ENCODE measurements at places on chromosomes 7 and 10.

- no peak for DNase-seq
Measured at GRCh38 chr10:63710703-63711102, 189.5 kb downstream of the REEP3 start.

DNA sequence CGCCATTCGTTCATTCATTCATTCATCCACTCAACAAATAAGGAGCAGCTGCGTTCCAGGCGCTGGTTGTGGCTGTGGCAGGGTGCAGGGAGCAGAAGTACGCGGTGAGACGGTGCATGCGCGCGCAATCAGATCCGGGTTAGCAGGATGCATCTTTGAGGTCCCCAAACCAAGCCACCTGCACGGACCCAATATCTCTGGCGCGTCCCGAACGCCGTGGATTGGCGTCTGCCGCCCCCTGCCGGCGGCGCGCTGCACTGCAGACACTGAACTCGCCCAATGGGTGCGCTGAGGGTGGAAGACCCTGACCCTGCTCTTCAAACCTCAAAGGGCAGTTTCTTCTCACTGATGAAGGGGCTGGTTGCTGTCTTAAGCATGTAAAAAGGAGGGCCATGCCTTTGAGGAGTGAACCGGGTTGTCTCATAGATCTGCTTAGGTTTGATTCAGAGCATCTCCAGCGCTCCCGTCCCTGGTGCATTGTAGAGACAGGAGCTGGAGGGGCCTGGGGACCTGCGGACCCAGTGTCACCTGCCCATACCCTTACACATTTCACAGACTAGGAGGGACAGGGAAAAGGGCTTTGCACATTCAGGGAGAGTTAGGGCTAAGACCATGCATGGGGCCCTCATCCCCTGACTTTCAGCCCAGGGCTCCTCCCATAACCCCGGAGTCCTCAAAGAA lies 102.5 kb downstream of the RAMP3 start:
- DNase-seq = no peak

DNA sequence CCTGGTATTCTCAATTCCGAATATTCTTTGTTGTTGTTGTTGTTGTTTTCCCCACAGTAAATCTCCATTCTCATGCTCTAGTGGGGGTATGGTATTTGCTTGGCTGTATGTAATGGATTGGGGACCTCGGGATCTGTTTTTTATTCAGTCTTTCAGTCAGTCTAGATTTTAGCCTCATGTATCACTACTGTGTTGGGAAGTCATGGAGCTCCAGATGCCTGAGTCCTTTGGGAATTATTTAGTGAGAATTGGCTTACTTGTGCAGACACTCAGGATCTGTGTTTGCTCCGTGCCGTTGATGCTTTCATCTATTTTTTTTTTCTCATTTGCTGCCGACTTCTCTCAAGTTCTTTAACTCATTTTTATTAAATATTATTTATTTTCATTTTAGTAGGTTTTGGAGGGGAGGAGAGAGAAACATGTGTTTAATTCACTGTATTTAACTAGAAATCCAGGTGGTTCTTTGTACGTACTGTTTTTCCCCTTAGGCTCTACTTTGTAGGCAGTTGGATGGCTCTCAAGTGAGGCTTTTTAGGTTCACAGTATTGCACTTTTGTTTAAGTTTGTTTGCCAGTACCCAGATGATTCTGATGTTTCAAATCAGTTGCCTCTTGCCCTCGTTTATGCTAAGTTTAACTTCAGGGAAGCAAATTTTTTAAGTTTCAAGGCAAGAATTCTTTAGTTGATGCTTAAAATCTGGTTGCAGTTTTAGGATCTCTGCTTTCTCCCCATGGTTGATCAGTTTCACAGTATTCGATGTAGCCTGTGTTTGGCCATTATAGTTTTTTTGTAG lies 36.9 kb downstream of the ZNRF2 start:
- no peak for DNase-seq

GRCh38 chr10:63229161-63229560 lies 96.0 kb downstream of the NRBF2 start:
- no peak for DNase-seq

- DNase-seq = no peak
Measured at GRCh38 chr10:120483651-120484301, 26.7 kb downstream of the PLPP4 start.

GRCh38 chr7:75888464-75889222 lies 9.8 kb downstream of the RHBDD2 start:
- DNase-seq = no peak

DNA sequence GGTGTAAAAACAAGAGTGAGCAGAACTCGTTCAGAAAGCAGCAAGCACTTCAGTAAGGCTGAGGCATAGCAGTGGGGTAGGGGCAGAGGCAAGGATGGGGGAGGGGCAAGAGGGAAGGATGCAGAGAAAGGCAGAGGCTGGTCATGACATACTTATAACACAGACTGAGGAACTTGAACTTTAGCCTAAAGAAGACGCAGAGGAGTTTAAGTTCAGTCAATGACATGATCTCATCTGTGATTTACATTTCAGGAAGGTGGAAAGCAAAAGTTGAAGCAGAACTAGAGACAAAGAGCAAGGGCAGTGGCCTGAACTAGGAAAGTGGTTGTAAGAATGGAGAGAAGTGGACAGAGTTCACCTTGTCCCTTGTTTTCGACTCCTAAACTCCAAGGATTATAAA lies 15.8 kb downstream of the MACC1 start:
- DNase-seq = no peak

DNA sequence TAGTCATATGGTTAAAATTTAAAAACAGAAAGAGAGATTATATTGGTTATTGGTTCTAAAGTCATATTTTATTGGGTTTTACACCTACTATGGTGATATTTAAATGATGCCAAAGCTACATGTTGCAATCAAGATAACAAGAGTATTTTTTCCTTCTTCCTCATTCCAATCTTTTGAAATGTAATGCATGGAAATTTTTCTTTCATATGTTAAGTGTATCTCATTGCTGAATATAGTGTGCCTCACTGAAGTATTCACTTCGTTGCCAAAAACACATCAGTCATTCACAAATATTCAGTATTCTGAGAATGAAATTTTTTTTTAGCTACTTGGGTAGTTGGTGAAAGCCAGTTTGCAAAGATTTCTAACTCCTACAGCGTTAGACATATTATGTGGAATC lies 19.5 kb downstream of the HDAC9 start:
- DNase-seq = no peak

GRCh38 chr7:2192831-2193534 lies 39.8 kb downstream of the MAD1L1 start:
- no peak for DNase-seq

- peak; percentile 28 for DNase-seq
Measured at GRCh38 chr10:1420661-1421362, 316.5 kb downstream of the ADARB2 start.

GRCh38 chr7:92633211-92633906 lies 43.2 kb upstream of the FAM133B start:
- DNase-seq = peak; percentile 100

GRCh38 chr7:112422842-112423496 lies 27.3 kb upstream of the IFRD1 start:
- DNase-seq = peak; percentile 71

DNA sequence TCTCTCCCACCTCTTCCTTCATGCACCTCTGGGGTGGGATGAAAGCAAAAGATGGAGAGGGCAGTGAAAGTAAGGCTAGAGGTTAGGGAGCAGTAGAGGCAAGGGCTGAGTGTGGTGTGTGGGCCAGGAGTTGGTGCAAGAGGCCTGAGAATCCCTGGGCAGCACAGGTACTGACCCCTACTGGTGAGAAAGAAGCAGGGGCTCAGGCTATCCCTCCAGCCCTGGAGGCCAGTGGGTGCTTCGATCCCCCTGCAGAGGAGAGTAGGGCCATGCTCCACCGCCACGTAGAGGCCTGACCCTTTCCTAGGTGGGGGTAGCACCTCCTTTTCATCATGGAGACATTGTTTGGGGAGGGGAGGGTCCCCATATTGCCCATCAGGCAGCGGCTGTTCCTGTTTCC lies 9.8 kb downstream of the CDHR1 start:
- no peak for DNase-seq

DNA sequence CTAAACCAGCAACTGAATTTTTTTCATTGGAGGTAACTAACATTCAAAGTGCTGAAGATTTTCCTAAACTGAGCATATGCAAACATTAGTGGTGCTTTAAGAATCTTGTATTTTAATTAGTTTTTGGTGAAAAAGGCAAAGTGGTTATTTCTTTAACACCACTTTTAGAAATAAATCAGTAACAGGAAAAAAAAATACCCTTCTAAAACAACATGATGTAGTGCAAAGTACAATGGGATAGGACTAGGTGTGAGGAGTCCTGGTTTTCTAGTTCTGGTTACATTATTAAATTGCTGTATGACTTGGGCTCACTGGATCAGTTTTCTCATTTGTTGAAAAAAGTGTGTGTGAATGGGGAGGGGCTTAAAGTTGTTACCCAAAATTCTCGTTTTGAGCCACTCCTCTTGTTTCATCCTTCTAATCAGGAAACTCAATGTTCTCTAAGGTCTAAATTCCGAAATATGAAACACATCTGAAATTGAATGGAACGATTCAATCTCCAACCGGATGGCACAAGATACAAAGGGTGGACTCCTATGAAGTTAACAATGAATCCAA lies 1.8 kb downstream of the WASL start:
- no peak for DNase-seq

GRCh38 chr7:30710669-30711068 lies 28.4 kb upstream of the CRHR2 start:
- no peak for DNase-seq

- no peak for DNase-seq
Measured at GRCh38 chr7:5303591-5304505, 21.1 kb downstream of the SLC29A4 start.

DNA sequence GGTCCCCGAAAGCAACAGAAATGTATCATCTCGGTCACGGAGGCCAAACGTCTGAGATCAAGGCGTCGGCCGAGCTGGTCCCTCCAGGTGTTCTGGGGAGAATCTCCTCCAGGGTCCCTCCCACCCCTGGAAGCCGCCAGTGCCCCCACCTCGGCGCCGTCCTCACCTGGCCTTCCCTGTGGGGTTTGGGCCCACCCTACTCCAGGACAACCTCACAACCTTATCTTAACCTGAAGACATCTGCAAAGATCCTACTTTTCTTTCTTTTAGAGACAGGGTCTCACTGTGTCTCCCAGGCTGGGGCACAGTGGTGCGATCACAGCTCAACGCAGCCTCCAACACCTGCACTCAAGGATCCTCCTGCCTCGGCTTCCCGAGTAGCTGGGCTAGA lies 33.4 kb downstream of the ADAP1 start:
- no peak for DNase-seq

DNA sequence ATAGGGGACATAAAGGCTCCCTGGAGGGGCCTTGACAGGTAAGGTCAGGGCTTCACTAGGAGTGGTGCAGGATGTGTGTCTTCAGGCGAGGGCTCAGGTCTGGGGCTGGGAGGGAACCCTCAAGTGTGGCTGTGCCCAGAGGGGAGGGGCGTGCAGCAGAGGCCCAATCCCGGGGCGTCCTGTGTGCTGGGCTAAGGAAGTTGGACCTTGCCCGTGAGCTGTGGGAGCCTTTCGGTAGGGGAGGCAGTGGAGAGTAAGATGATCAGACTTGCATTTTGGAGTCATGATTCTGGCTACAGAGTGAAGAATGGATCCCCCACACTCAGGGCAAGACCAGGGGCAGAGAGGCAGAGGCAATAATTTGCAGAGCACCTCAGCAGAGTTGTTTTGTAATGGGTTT lies 145.4 kb downstream of the BUB3 start:
- DNase-seq = no peak

- peak; percentile 96 for DNase-seq
Measured at GRCh38 chr10:65660006-65660405, 1265.8 kb upstream of the LRRTM3 start.

GRCh38 chr10:123755061-123755460 lies 88.9 kb downstream of the GPR26 start:
- no peak for DNase-seq

DNA sequence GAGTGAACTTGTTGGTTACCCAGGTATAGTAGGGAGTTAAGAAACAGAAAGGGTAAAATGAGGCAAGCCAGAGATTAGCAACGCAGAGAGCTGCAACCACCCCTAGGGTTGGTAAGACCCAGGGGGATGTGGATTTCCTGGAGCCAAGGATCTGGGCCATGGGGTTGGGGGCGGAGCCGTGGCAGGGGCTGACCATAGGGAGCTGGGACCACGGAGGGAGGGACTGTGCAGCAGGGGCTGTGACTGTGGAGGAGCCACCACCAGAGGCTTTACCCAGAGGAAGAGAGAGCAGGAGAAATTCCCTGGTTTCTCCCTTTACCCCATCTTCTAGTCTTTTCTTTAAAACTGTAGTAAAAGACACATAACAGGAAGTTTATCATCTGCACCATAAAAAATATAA lies 58.6 kb upstream of the BAIAP2L1 start:
- no peak for DNase-seq

DNA sequence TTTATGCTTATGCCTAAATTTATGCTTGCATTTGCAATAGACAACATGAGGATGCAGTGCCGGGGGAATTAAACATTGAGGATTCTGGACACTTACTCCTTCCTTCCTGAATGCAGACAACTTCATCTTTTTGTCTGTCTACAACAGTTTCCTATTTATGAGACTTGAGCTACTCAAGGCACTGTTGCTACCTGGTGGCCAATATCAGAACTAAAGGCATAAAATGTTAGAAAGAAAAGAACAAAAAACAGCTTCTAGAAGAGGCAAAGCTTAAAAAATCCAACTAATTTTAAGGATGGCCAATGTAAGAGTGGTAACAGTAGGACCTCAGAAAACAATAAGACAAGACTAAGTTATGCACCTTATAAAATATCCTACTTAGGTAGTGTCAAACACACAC lies 144.5 kb upstream of the PTN start:
- DNase-seq = no peak

- no peak for DNase-seq
Measured at GRCh38 chr10:24463611-24464426, 254.9 kb downstream of the KIAA1217 start.

- no peak for DNase-seq
Measured at GRCh38 chr7:29510028-29510427, 53.6 kb upstream of the PRR15 start.

All from foreskin melanocyte (primary cell).